Activated CD4-positive, alpha-beta T cell treated with anti-CD3 and anti-CD28 coated beads for 4 hours (primary cell): ENCODE measurements at places on chromosomes 5 and 9.
A peak's percentile ranks its signal among the peaks of the same experiment; 100 is the strongest.

GRCh38 chr5:131462454-131462853 lies 172.6 kb downstream of the RAPGEF6 start:
- DNase-seq: no peak

- DNase-seq: no peak
Measured at GRCh38 chr9:115232181-115232774, 114.3 kb upstream of the TNC start.

GRCh38 chr5:172031894-172032461 lies 25.5 kb upstream of the FBXW11 start:
- DNase-seq: no peak

- DNase-seq: no peak
Measured at GRCh38 chr5:167851416-167851815, 440.0 kb upstream of the WWC1 start.

GRCh38 chr5:9670371-9670770 lies 40.2 kb upstream of the TAS2R1 start:
- DNase-seq: no peak

GRCh38 chr5:109408991-109409843 lies 557 bp downstream of the PJA2 start:
- DNase-seq: peak; percentile 79

DNA sequence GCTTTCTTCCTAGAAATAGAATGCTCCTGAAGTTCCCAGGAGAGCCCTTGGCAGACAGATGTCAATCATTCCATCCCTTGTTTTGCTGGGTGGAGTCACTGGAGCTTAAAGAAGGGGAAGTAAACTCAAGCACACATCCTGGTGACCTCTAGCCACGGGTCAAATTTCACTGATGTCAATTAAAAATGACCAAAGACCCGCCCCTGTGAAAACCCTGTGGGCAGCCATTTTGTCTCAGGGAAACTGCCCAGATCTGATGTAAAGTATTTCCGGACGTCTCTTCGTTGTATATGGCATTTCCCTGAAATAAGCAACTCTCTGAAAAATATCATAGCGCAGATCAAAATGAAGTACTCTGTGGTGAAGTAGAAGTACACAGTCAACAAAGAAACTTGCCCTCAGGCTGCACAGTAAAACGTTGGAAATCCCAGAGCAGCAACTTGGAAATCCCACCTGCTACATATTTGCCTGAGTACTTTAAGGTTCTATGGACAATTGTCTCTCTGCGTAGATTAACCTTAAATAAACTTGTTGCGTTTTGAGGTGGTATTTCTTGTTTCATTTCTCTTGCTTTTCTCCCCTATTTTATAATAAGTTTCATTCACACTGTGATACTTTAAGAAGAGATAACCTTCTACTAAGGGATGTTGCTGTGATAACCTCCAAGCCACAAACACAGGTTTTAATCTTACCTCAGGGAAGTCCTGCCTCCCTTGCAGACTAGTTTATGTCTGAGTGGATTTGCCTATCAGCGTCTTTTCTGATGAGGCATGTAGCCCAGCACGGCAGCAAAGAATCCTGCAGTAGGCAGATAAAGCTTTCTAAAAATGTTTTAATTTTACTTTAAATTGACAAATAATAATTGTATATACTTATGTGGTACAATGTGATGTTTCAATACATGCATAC lies 60.9 kb upstream of the PIP5K1B start:
- no peak for DNase-seq

DNA sequence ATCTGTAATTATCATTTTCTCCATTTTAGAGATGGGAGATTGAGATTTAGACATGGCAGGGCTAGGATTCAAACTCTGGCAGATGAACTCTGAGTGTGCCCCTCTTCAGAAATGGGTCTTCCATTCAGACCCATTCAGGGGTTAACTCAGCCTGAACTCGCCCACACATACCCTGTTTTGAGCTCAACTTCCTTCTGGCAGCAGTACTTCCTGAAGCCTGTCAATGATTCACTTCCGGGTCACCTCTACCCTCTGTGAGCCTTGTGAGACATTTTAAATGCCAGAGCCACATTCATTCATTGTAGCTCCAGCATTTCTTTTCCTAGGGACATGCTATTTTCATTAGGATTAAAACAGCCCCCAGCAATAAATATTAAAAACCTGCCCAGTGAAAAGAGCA lies 209.3 kb upstream of the SLC24A2 start:
- no peak for DNase-seq

GRCh38 chr5:14674983-14675854 lies 10.7 kb downstream of the OTULIN start:
- no peak for DNase-seq

DNA sequence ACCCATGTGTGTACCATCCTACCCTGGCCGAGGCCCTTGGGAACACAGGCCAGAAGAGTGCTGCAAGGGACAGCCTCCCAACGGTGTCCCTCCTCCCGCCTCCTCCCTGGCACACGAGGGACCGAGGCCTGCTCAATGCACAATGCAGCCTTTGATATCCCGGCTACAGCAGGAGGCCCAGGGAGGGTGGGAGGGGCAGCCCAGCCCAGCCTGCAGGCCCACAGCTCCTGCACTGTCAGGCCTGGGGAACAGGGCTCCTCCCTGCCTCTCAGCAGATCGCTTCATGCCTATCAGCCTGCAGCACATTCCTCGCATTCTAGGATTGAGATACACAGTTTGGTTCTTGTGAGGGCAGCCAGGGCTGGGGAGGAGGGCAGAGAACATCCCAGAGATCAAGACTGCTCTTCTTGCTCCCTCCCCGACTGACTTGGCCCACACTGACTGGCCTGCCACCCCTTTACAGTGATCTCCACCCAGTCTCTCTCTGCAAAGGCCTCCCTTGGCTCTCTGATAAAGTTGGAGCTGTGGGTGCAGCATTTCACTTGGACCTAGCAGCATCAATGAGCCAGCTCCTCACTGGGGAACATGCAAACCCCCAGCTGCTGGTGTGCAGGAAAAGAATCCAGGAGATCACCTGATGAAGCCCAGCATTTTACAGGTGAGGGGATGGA lies at the start of gene SH3TC2:
SH3TC2 (minus strand) TSS at position 46 of the 671 bp plus-strand sequence; CDS start at position 6, 40 bp downstream.
- no peak for DNase-seq

DNA sequence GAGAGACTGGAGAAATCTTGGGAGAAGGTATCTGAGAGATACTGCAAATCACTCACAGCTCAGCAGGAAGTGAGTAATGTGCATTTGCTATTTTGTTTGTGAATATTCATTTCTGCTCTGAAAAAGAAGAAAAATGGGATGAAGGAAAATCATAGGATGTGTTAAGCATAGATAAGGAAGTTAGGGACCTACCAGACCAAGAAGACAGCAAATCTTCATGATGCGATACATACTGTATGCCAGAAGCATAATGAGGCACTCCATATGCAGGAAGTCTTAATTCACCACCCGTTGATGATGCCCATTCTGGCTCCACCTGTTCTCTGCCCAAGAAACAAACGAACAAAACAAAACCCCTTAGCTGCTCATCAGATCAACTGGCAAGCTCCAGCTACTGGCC lies 6.1 kb upstream of the DAPK1 start:
- DNase-seq: no peak

- no peak for DNase-seq
Measured at GRCh38 chr5:138240650-138241385, 27.7 kb upstream of the CDC23 start.

GRCh38 chr9:127444921-127445850 lies 6.0 kb downstream of the RPL12 start:
- no peak for DNase-seq

- no peak for DNase-seq
Measured at GRCh38 chr5:124951661-124952060, 205.2 kb upstream of the ZNF608 start.

- peak; percentile 55 for DNase-seq
Measured at GRCh38 chr5:148482697-148483462, 99.1 kb downstream of the FBXO38 start.

GRCh38 chr5:124401476-124402143 lies 344.8 kb downstream of the ZNF608 start:
- no peak for DNase-seq

GRCh38 chr5:78983601-78984438 lies 1.3 kb downstream of the ARSB start:
- DNase-seq: no peak

DNA sequence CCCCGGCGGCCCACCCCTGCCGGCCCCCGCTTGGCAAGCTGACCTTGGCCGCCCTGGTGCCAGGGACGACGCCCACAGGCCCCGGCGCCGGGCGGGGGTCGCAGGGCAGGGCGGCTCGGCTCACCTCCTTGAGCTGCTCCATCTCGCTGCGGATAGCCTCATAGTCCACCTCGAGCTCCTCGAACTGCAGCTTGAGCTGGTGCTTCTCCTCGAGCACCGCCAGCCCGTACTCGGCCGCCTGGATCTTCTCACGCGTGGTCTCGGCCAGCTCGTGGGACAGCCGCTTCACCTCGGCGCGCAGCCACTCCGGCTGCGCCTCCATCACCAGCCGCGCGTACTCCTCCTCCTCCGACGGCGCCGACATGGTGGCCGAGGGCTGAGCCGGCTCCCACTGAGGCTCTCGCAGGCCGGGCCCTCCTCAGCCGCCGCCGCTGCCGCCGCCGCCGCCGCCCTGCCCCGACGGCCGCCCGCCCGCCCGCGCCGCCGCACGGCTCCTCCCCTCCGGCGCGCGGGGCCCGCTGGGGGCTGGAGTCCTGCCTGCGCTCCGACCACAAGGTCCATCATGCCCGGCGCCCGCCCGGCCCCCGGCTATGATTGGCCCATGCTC lies at the start of gene BICD2:
BICD2 (minus strand) TSS at position 453 of the 607 bp plus-strand sequence; CDS start at position 364, 89 bp downstream.
- DNase-seq: no peak

DNA sequence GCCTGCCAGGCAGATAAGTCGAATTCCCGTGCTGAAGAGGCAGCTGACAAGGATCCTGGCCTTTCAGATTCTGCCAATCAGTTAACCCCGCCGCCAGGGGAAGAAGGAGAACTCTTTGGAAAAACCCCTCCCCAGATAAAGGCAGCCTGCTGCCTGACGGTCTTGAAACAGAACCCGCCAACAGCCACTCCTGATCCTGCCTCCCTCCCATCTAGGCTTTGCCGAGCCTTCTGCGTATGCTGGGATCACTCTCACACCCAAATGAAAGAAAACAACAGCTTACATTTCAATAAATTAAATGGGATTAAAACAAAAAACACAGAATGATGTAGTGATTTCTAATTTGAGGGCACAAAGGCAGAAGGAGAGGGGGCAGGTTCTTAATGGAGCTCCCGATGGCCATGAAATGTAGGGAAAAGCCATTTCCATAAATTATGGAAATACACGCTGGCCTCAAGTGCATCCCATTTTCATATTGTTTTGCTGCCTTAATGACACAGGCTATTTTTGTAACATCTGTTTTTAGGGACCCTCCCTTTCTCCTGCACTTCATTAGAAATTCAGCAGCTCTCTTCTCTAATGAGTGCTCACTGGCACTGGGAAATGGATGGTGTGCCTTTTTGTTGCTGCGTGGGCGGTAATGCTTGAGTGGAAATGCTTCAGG lies 319.1 kb downstream of the MED10 start:
- no peak for DNase-seq

- DNase-seq: no peak
Measured at GRCh38 chr5:157997991-157998504, 139.1 kb upstream of the CLINT1 start.
